Activated CD4-positive, alpha-beta T cell treated with anti-CD3 and anti-CD28 coated beads for 36 hours (primary cell): ENCODE measurements at places on chromosomes 5 and 9. TPM values are rescaled to one million over a fixed set of nuclear protein-coding genes. Genes with fewer than 3 reads are reported as not detected.

PRR7 gene
- 13.0 TPM for total RNA-seq

FBP2 gene
- not detected for total RNA-seq

SLC12A2 gene
- total RNA-seq: 8.0 TPM

FCHO2 gene
- total RNA-seq: 0.86 TPM
